ENCODE measurements at places on chromosomes 13 and 19.

DNA sequence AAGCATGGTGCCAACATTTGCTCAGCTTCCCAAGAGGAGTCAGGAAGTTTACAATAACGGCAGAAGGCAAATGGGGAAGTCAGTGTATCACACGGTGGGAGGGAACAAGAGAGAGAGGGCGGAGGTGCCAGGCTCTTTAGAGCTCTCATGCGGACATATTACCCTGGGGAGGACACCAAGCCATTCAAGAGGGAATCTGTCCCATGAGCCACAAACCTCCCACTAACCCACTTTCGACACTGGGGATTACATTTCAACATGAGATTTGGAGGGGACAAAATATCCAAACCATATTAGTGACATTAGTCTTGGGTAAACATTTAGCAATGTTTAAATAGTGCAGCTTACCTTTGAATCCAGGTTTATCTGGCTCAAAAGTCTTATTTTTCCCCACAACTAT lies 69.9 kb downstream of the SLAIN1 start:
- DNase-seq, result no peak

- no peak for DNase-seq
Observed at GRCh38 chr13:111460548-111461444, 140.4 kb downstream of the TEX29 start.

DNA sequence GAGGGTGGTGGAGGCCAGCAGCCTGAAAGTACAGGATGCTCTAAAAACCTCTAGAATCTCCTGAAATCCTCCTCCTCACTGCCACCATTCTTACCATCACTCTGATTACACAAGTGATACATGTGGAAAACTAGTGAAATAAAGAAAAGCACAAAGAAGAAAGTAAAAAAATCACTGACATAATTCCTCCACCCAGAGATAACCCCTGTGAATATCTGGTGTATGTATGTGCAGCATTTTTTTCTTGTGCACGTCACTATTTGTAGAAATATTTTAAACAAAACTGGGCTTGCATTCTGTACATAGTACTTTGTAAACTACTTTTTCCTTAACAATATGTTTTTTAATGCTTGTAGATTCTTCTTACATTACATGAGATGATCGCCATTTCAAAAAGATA lies 73.2 kb downstream of the CDADC1 start:
- no peak for DNase-seq

DNA sequence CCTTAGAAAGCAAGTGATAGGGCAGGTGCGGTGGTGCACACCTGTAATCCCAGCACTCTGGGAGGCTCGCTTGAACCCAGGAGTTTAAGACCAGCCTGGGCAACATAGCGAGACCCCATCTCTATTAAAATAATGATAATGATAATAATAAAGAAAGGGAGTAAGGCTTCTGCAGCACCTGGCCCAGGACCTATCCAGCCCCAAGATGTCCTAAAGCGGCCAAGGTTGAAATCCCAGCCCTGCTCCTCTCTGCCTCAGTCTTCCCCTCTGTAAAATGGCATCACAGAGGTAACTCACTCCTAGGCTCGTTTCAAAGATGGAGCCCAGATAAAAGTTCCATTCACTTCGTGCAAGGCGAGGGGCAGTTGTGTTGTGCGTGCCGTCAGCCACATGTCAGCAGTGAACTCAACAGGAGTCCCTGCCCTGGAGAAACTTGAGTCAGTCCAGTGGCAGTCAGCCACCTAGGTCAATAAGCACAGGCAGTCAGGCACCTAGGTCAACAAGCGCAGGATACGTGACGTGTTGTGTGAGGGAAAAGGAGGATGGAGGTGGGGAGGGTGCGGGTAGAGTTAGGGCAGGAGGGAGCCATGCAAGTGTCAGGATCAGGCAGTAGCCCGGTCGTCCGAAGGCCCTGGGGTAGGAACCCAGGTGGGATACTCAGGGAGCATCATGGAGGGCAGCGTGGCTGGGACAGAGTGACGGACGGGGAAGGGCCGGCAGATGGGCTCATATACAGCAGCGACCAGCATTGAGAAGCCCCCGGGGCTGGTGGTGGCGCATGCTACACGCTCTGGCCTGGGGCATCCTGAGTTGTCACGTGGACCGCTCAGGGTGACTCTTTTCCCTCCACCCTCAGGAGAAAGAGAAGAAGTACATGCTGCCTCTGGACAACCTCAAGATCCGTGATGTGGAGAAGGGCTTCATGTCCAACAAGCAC lies 16.6 kb downstream of the TMED1 start:
- DNase-seq, result no peak

DNA sequence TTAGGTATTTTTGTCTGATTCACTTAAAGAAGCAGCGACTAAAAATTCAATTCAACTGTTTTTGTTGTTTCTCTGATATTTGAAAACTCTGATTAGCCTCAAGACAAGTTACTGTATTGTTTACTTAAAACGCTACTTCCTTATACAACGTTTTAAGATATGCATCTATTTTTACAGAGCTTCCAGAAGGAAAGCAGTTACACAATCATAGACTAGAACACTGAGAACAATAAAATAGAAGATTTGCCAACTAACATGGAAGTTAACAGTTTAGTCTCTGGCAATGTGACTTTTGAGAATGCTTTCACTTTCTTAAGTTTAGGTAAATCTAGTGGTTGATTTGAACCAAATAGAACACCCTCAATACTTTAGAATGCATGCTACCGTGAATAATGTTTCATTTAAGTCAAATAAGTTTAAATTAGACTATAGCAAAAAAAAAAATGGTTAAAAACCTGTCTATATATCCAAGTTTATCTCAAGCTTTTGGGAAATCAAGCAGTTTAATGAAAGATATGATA lies 614.8 kb downstream of the DACH1 start:
- DNase-seq, result no peak

GRCh38 chr19:53881482-53882390 lies at the start of gene PRKCG:
Gene PRKCG, plus strand, starts transcription at chr19:53882197. Its CDS starts 298 bp downstream, at chr19:53882495.
- DNase-seq, result no peak

- DNase-seq, result no peak
Observed at GRCh38 chr19:8305798-8306197, 2.4 kb downstream of the CD320 start.

- DNase-seq, result no peak
Observed at GRCh38 chr19:54694648-54695047, 29.6 kb upstream of the KIR3DL3 start.

DNA sequence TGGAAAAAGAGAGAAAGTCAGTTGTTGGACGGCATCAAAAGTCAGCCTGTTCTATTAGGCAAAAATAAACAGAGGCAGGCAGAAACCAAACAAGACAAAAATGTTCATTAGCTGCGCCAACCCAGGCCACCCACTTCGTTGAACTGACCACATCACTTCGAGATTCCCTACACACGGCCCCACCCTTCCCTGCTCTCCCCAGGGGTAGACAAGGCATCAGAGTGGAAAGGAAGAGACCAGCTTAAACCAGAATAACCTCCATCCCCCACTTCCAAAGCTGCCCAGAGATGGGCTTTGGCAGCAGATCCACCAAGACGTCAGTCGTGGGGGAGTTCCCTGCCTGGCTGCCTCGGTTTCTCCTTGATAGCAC lies 204.6 kb upstream of the TSHZ3 start:
- DNase-seq, result no peak

DNA sequence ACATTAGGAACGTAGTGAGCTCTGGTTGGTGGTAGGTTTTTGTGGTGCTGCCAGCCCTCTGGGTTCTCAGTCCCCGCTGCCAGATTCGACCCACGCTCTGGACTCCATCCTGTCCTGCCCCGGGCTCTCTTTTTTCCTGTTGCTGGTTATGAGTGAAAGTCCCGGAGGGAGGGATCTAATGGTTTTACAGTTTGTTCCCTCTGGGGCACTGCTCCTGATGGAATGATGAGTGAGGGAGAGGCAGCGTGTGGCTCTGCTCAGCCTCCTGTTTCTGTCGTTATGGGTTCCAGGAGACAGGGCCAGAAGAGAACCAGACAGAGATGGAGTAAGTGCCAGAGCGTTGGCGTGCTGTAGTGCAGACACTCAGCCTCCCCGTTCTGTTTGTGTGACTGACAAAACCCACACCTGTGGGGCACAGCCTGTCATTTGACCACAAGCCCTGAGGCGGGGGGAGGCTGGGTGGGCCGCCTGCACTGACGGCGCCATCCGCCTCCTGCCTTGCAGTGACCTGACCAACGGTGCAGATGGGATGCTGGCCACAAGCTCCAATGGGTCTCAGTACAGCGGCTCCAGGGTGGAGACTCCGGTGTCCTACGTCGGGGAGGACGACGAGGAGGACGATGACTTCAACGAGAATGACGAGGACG lies 18.3 kb downstream of the ATP4B start:
- no peak for DNase-seq

GRCh38 chr19:10533646-10534386 lies 9.9 kb upstream of the ATG4D start:
- no peak for DNase-seq

DNA sequence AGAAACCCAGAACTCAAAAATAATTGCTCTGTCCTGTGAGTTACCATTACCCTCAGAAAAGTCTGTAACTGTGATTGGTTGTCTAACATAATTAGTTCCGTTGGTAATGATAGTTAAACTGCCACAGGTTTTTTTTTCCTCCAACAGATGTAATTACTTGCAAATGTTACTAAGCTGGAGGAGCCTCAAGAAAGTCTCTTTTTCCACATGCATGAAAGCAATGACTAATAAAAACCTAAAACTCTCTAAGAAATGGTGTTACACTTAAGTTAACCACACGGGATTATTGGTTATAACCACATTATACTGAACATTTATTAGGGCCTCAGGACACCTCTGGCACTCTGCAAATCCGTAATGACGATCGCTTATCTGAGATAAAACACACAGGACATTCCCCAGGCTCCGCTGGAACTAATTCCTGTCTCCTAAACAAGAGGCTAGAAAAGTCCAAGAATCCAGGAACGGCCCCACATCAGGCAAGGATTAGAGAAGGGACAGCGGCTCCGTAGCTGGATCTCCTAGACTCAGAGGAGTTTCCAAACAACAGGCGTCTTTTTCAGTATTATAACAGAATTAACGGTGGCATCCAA lies 753 bp downstream of the ZNF235 start:
- DNase-seq, result no peak

DNA sequence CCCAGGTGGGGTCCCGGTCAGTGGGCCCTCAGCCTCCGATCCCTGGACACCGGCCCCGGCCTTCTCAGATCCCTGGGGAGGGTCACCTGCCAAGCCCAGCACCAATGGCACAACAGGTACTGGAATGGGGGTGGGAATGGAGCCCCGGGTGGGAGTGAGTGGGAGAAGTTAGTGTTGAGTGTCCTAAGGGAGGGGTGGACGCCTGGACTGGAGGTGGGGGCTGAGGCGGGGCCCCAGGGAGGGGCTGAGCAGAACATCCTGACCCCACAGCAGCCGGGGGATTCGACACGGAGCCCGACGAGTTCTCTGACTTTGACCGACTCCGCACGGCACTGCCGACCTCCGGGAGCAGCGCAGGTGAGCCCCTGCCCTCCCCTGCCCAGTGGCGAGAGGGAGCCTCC lies 17.7 kb downstream of the EPN1 start:
- no peak for DNase-seq

GRCh38 chr19:34471906-34472700 lies 9.5 kb upstream of the WTIP start:
- DNase-seq, result no peak

GRCh38 chr13:42876270-42876714 lies 94.9 kb downstream of the FAM216B start:
- no peak for DNase-seq

DNA sequence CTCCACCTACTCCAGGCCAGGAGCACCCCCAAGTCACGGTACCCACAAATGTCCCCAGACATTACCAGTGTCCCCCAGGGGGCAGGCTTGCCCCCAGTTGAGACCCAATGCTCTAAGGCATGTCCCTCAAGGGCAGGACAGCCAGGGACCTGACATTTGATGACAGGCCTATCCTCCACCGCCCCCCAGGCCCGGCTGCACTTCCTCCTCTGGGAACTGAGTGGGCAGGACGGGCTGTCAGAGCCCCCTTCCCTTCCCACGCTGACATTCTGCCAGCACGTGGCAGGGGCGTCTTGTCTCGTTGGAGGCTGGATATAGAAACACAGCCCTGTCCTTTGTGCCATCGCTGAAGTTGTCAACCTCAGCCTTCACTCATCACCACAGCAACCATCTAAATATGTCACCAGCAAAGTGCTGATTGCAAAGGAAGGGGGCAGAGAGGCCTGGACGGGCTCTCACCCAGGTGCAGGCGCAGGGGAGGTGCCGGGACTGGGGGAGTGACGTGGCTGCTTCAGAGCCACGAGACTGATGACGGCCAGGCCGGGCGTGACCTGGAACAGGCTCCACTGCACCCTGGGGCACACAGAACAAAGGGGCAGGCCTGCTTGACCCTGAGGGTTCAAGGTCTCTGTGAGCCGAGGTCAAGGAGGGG lies 38.4 kb downstream of the GNG7 start:
- DNase-seq, result no peak

- no peak for DNase-seq
Observed at GRCh38 chr19:54805665-54806515, 2.5 kb downstream of the KIR2DL4 start.

GRCh38 chr13:30711375-30711774 lies 24.0 kb upstream of the ALOX5AP start:
- DNase-seq, result no peak

DNA sequence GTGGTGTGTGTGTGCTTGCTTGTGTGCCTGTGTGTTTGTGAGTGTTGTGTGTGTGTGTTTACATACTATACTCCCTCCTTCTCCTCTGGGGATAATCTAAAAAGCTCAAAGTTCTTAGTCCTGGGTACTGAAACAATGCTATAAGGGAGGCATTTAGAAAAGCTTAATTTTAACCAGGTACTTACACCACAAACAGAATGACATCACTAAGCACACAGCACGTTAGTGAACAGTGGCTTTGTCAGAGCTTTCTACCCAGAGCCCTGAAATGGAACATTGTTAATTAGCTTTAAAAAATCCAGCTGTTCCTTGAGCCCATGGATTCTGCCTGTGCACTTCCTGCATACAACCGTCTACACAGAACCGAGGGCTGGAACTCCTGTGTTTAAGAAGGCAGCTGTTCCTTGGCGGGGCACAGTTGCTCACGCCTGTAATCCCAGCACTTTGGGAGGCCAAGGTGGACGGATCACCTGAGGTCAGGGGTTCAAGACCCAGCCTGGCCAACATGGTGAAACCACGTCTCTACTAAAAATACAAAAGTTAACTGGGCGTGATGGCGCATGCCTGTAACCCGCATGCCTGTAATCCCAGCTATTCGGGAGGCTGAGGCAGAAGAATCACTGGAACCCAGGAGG lies 69.6 kb upstream of the RNF113B start:
- no peak for DNase-seq

DNA sequence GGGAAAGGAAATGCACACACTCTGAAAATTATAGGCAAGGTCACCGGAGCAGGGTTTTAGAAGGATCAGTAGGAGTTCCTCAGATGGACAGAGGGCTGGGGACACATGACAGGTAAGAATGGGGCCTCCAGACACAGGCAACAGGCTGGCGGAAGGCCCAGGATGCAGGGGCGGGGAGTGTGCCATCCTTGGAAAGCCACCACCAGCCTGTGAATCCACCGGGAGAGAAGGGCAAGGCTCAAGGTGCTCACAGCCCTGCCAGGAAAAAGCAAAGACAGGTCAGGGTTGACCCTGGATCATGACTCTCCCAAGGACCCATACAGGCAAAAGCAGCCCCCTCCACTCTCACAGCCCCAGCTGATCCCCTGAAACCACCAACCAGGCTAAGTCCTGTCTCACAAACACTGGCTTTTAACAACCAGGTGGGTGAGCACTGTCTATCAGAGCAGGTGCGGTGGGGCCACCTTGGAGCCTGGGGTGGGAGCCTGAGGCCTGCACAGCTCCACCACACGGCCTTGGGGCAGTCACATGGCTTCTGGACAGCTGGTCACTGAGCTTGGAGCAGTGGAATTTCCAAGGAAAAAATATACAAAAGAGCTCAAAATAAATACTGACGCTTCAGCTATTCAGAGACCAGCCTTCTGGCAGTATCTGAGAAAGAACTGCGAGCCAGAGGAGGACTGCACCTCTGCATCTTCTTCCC lies 35.2 kb upstream of the ISYNA1 start:
- DNase-seq, result no peak
